ENCODE measurements at places on chromosomes 7 and 10. TPM values are rescaled to one million over a fixed set of nuclear protein-coding genes. Genes with fewer than 3 reads are reported as not detected.

DNA sequence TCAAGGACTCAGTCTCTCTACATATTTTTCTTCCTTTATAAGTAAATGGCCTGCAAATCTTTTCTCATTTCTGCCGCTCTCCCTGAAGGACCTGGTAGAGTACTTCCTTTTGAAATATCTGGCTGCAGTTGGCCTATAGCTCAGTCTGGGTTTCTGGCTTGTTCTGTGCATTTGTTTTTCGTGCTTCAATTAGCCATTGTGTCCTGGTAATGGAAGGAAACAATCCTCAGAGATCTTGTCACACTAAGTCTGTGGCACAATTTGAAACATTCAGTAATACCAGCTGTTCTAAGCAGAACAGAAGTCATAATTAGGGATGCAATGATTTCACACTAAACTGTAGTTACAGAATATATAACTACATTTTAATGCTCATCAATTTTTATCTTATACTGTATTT is 545.0 kb downstream of the NRG3 start:
- no peak for DNase-seq

DNA sequence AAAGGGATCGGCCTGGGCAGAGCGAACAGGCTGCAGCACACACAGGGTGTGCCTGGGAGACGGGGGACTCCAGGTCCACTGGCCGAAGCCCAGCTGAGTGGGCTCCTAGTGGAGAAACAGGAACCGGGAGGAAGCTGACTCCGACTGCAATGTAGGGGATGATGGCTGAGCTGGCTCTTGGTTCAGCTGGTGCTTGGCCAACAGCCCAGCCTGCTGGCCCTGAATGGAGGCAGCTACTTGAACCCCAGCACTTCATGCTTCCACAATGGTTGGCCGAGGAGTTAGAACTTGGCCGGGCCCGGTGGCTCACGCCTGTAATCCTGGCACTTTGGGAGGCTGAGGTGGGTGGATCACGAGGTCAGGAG is 27.0 kb upstream of the FRAT2 start:
- no peak for DNase-seq

The LIPJ gene
- not detected for total RNA-seq

The SFTPA1 gene
- not detected for total RNA-seq

Measured in SJSA1 (cell line).